HTR-8/SVneo (cell line): ENCODE measurements at places on chromosomes 13 and 19.

DNA sequence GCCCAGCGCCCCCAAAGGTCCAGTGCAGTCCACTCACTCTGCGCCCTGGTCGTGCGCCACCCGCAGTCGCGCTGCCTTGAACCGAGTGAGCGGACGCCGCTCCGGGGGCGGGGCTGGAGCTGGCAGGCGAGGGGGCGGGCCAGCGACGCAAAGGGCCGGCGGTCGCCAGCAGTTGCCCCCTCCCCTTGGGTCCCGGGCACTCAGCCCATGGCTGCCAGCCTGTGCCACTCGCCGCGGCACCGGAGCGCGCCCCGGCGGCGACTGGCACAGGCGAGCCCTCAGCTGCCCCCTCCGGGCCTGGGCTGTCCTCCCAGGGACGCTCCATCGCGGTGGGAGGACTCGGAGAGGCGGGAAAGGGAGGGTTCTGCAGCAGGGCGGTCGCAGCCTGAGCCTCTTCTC lies at the start of gene S1PR5:
Gene S1PR5 (minus strand): TSS at position 87 of the 399 bp plus-strand sequence. CDS start 2,436 bp downstream, outside the sequence.
- DNase-seq, result peak; percentile 55

GRCh38 chr13:51004918-51005460 lies 95.4 kb downstream of the RNASEH2B start:
- no peak for DNase-seq

GRCh38 chr19:50626795-50627194 lies 12.9 kb downstream of the SYT3 start:
- DNase-seq, result no peak

GRCh38 chr13:113748862-113749451 lies 10.1 kb upstream of the TMEM255B start:
- no peak for DNase-seq

GRCh38 chr13:22758245-22758644 lies 422.5 kb upstream of the SGCG start:
- no peak for DNase-seq

DNA sequence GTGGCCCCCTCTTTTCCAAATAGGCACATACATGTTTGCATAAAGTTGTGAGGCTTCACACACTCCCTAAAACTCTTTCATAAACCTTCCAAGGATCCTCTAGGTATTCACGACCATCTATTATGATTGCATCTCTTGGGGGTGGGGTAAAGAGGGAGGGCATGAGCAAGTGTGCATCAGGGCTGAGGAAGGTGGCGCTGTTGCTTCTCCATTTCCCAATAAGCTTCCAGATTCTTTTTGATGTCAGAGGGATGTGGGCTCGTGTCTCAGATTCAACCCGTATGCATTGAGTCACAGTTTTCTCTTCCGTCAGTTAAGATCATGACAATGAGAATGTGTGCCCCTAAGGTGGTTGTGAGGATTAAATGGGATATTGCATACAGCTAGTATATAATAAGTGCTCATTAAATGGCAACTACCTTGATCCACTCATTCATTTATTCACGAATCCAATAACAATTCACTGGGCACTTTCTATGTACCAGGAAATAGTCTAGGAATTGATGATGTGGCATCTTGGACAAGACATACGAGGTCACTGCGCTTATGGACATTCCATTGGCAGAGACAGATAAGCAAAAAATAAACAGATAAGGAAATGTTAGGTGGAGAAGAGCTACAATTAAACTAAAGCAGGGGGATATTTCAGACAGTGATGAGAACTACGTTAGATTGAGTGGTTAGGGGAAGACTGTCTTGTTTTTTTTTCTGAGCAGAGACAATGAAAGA lies 10.3 kb downstream of the CYP2B6 start:
- no peak for DNase-seq

GRCh38 chr19:37872383-37872782 lies 34.0 kb downstream of the WDR87 start:
- DNase-seq, result no peak

DNA sequence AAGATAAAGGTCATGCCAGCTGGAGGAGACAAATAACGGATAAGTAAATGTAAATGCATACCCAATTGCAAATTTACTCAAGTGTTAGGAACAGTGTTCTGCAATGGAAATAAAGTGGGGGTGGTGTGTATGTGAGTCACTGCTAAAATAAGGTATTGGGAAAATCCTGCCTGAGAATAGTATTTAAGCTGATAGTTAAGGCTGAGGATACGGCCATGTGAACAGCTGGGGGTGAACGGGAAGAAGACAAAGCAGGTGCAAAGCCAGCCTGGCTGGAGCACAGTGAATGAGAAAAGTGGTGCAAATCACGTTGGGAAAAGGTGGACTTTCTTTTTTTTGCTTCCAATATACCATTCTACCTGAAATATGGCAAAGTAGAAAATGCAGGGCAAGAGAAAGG lies 242.4 kb upstream of the SLC10A2 start:
- DNase-seq, result no peak

- no peak for DNase-seq
These were observed 1703.6 kb downstream of the EFNB2 start for GRCh38 chr13:104831831-104832230.

DNA sequence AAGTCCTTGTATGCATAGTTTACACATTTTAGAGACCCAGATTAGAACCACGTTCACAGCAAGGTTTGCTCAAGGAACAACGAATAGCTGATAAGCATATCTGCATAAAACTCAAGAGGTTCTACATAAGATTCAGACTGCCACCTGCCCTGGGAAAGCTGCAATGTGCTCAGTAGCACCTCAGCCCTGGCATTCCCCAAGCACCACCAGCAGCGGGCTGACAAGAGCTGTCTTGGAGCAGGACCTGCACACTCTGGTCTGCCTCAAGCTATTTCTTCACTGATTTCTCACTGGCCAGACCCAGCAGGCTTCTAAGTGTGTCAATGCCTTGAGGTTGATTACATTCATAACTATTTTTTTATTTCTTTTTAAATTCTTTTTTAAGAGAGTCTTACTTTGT lies 65.8 kb upstream of the UQCRFS1 start:
- DNase-seq, result no peak

GRCh38 chr13:81031996-81032395 lies 691.1 kb upstream of the SPRY2 start:
- DNase-seq, result no peak

DNA sequence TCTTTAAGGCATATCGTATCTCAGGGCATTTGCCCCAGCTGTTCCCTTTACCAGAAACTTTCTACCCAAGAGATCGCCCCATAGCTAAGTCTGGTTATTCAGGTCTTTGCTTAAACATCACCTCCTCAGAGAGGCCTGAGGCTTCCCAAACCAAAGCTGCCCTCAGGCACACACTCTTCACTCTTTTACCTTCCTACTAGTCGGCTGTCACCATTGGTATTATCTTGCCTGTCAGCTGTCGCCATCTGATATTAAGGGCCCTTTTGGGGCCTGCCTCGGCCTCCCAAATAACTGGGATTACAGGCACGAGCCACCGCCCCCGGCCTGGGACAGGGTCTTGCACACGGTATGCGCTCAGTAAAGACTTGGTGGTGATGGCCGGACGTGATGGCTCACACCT lies 1.0 kb downstream of the GADD45GIP1 start:
- no peak for DNase-seq

DNA sequence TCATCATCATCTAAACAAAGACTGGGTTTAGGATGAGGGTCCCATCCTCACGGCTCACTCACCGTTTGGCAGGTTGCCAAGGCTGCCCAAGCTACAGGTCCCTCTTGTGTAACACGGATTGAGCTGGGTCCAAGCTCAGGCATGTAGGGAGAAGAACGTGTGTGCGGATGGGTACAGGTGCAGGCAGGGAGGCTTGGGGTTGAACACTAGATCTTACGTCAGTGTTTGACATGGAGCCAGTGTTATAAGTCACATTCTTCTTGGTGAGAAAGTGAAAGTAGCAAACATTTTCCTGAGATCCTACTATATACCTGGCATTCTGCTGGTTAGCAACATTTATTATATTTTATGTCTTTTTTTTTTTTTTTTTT lies 136.8 kb upstream of the RNF113B start:
- DNase-seq, result no peak

- DNase-seq, result peak; percentile 65
These were observed 17.7 kb downstream of the CCDC97 start for GRCh38 chr19:41327576-41328156.

DNA sequence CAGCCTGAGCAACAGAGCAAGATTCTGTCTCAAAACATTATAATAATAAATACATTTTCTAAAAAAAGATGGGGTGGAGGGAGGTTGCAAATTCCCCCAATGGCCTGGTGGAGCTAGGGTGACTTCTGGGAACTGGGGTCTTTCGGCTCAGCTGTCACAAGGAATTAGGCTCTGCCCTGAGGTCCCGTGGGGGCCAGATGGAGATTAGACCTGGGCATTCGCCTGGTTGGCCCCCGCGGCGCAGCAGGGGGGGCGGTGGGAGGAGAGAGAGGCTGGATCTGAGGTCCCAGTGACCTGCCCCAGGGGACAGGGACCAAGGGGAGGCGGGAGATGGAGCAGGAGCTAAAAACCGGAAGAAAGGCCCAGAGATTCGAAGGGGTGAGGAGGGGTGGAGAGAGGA lies 14.8 kb downstream of the FUT6 start:
- DNase-seq, result no peak

- no peak for DNase-seq
These were observed 197.7 kb downstream of the USP12 start for GRCh38 chr13:26973946-26974345.

DNA sequence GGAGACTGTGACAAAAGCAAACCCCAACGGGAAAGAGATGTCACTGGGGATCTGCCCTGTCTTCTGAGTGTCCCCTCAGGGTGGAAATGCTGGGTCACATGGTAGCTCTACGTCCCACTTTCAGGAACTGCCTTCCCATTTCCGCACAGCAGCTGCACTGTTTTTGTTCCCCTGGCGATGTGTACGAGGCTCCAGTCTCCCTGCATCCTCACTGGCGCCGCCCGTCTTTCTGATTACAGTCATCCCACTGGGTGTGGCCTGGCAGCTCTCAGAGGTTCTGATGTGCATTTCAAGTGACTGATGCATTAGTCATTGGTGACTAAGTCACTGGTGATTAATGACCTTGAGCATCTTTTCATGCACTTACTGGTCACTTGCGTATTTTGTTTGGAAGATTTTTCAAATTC lies 21.2 kb downstream of the PCID2 start:
- peak; percentile 91 for DNase-seq

DNA sequence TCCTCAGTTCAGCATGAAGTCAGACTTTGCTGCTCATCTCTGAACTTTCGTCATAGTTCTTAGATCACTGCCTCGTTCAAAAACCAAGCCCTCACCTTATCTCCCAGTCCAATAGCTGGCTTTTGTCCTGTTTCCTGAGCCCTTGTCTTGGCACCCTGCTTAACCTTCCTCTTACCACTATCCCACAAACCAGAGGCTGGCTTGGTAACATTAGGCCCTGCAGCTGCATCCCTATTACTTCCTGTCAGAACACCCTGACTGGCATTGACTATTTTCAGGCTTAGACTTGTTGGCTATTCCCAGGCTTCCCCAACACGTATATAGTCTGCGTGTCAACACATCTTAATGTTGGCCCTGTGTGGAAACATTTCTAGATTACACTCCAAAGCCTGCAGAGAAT lies 172.4 kb downstream of the VWA8 start:
- DNase-seq, result no peak

DNA sequence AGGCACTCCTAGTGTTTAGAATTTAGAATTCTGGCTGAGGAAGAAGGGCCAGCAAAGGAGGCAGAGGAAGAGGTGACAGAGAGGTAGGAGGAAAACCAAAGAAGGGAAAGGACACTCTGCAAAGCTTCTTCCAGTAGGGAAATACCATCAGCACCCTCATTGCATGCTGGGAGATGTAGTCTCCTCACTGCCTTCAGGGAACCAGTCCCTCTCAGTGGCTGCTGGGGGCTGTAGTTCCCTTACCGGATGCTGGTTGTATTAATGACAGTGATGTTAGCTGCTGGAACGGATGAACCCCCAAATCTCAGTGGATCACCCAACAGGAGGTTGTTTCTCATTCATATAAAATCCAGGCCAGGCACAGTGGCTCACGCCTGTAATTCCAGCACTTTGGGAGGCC lies 10.1 kb downstream of the GRIN2D start:
- DNase-seq, result peak; percentile 79

GRCh38 chr19:45160870-45161737 lies at the start of gene NKPD1:
NKPD1 (minus strand) TSS chr19:45160982; CDS start chr19:45160150, 832 bp downstream.
- DNase-seq, result no peak

DNA sequence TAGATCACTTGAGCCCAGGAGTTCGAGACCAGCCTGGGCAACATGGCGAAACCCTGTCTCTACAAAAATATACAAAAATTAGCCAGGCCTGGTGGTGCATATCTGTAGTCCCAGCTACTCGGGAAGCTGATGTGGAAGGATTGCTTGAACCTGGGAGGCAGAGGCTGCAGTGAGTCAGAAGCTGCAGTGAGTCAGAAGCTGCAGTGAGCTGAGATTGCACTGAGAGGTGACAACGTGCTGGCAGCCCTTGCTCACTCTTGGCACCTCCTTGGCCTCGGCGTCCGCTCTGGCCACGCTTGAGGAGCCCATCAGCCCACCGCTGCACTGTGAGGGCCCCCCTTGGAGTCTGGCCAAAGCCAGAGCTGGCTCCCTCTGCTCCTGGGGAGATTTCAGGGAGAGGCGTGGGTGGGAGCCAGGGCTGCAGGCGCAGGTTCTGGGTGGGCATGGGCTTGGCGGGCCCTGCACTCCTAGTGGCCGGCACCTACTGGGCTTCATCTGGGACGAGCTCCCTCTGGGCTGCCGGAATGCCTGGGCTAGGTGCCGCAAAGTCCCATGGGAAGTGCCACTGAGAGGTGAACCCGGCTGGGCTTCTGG lies 39.5 kb upstream of the RPL21 start:
- DNase-seq, result no peak

GRCh38 chr13:35293579-35294226 lies 182.8 kb downstream of the MAB21L1 start:
- no peak for DNase-seq

DNA sequence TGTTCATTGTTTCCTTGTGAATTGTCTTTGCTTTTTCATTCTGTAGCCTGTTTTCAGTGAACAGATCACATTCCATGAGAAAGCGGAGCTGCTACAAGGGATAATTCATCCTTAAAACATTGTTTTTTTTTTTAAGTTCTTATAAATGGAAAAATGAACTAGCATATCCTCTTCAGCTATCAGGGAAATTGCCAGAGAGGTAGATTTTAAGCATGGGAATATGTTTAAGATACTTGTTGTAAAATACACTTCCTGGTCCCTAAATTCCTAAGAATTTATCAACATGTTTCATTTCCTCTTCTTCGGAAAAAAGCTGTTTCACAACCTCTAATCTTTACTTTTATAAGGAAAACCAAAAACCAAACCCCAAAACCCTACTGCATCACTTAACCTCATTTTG lies 238.0 kb downstream of the POSTN start:
- no peak for DNase-seq

DNA sequence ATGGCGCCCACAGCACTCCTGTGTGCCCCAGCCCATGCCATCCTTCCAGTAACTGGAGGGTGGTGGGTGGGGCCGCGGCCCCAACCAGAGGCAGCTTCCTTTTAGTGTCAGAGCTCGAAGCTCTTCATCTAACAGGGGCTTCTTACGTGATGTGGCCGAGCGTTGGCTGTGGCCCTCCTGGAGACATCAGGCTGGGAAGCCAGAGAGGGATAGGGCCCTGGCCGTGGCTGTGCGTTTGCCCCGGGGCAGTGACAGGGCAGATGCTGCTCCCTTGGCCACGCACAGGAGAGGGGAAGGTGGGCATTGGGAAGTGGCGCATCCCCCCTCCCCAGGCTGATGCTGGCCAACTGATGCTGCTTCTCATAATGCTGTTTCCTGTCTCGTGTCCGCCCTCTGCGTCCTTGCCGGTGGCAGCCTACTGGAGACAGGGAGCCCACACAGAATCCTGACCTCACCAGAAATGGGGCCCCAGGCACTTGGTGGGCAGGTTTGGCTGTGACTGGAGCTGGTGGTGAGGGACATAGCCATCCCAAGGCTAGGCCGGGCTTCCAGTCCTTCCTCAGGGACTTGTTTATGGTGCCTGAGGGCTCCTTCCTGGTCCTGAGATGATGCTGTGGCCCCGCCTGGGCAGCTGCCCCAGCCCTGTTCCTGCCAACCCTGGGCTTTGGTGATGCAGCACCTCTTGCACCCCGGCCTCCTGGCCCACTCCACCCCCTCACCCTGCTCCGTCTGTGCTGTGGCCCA lies 34.3 kb downstream of the ATP4B start:
- DNase-seq, result no peak
